ENCODE measurements at places on chromosomes 4 and X.

DNA sequence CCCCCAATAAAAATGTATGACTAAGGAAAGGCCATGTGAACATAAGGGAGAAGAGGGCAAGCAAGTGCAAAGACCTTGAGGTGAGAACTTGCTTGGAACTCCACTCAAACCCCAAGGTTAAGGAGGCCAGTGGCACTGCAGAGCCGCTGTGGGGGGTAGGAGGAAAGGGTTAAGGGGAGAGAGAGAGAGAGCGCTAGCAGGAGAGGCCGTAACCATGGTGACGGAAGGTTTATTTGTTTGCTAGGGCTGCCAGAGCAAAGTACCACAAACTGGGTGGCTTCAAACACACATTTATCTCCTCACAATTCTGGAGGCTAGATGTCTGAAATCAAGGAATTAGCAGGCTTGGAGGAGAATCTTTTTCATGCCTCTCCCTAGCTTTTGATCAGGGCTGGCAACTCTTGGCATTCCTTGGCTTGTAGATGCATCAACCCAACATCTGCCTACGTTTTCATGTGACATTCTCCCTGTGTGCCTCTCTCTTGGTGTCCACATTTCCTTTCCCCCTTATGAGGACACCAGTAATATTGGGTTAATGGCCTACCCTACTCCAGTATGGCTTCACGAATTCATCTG lies 35.2 kb downstream of the SMIM20 start:
- DNase-seq: no peak

- DNase-seq: no peak
Measured at GRCh38 chrX:70062076-70062475, at the start of gene OTUD6A. Gene OTUD6A, plus strand, starts transcription at chrX:70062457. Its CDS starts 68 bp downstream, at chrX:70062525.

GRCh38 chr4:182920676-182921075 lies 3.5 kb upstream of the DCTD start:
- no peak for DNase-seq

DNA sequence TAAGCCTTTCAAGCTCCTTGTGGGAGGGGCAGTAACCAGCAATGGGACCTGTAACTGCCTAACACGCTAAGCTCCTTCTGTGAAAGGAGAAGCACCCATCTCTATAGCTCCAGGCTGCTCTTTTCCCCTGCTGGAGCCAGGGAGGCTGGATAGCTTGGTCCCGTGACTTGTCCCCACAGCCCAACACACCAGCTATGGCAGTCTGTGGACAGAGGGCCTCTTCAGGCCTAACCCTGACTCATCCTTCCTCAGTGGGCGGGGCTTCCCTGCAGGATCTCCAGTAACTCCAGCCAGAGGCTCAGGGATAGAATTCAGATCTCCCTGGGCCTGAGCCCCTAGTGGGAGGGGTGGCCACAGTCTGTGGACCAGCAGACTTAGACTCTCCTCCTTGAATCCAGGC lies 1290.1 kb downstream of the PCDH7 start:
- no peak for DNase-seq

GRCh38 chr4:143421609-143422008 lies 84.9 kb downstream of the GAB1 start:
- DNase-seq: no peak

DNA sequence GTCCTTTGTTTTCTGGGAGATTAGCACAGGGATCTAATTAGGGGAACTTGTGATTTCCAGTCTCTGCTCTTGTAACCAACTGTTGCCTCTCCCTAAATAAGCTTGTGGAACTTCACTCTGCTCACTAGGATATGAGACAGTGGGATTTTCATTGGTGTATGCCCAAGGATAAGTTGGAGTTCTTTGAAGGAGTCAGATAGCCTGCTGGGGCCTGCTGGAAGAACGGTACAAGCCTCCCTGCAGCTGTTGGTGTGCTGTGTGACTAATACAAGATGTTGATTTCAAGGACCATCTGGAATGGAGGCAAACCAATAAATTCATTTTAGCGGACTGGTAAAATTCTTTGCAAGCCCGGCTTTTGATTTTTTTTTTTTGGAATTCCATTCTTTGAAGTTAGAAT lies 167.0 kb downstream of the AASDH start:
- no peak for DNase-seq

- no peak for DNase-seq
Measured at GRCh38 chr4:17203797-17204196, 305.4 kb upstream of the LDB2 start.

- no peak for DNase-seq
Measured at GRCh38 chrX:14915596-14915995, 42.4 kb downstream of the MOSPD2 start.

- no peak for DNase-seq
Measured at GRCh38 chrX:131747173-131747572, 203.3 kb downstream of the OR13H1 start.

- DNase-seq: no peak
Measured at GRCh38 chr4:144213371-144213770, 72.9 kb upstream of the GYPA start.

DNA sequence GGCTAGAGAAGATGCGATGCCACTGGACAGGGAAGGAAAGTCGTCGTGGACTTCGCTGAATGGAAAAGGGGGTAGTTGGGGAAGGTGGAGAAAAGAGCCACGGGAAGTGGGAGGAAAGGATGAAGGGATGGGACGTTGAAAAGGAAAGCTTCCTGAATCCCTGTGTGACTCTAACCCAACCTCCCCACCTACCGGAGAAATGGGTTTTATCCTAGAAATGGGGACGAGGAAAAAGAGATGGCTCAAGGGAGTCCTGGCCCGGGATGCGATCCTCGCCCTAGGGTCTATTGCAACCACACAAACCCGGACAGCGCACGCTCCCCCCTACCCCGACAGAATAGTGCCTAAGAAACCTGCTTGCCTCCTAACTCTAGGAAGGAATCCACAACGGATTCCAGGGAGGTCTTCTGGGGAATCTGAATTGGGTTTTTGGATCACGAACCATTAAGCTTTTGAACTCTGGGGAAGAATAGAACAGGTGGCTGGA lies 738 bp upstream of the TSPAN5 start:
- DNase-seq: no peak

DNA sequence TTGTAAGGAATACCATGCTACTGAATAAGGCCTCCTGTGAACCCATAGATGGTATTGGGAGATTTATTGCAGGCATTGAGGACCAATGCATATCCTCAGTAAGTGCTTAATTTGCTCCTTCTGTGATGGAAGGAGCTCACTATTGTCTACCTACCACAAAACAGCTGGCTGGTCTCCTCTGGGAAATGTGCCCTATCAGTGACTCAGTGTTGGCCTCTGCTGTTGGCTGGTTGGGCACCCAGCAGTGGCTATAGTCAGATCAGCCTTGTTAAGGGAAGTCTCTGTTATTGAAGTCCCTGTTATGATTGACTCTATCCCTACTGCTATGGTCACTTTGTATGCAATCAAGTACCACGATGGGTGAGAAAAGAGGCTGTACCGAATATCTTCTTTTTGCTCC lies 27.5 kb upstream of the OTUD4 start:
- DNase-seq: no peak

DNA sequence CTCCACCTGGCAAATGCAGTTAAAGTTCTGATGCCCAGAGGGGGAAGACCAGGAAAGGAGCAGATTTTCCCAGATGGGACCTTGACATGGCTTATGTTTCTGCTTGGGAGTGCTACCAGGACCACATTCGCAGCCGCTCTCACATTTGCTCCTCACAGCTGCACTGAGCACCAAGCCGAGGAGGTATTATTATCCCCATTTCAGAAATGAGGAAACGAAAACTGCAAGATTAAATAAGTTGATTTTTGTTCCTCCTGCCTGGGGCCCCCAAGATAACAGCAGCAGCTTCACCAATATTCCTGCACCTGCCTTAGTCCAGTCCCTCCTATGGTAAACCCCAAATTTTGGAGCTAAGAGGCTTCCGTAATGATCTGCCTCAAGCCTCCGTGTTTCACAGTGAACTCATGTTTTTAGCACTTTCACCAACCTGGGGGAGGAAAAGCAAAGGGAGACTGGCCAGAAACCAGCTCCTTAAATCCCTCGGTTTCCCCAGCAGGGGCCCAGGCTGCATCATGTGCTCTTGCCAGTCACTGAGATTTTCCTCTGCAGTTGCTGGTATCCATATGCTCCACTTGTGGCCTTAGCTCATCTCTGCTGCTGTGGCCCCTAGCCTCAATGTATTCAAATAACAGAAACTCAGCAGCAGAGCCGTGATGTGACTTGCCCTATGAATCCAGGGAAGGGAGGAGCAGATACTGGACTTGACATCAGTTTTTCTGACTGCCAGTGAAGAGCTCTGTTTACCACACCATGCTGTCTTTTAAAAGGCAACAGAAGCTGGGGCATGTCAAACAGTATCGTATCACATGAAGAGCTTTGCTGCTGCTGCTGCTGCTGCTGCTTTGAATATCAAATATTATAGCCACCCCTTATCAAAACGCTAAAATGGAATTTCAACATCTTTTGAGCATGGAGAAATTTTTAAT lies 95.5 kb upstream of the KLHL13 start:
- DNase-seq: no peak

DNA sequence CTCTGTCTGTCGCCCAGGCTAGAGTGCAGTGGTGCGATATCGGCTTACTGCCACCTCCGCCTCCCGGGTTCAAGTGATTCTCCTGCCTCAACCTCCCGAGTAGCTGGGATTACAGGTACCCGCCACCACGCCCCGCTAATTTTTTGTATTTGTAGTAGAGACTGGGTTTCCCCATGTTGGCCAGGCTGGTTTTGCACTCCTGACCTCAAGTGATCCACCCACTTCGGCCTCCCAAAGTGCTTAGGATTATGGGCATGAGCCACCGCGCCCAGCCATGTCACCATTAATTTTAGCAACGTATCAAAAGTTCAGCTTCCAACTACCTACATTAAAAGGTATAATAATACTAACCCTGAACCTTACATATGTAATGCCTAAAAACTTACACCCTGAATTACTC lies 940 bp upstream of the UTP3 start:
- peak; percentile 11 for DNase-seq

GRCh38 chrX:100477958-100478357 lies 67.9 kb upstream of the PCDH19 start:
- DNase-seq: no peak

DNA sequence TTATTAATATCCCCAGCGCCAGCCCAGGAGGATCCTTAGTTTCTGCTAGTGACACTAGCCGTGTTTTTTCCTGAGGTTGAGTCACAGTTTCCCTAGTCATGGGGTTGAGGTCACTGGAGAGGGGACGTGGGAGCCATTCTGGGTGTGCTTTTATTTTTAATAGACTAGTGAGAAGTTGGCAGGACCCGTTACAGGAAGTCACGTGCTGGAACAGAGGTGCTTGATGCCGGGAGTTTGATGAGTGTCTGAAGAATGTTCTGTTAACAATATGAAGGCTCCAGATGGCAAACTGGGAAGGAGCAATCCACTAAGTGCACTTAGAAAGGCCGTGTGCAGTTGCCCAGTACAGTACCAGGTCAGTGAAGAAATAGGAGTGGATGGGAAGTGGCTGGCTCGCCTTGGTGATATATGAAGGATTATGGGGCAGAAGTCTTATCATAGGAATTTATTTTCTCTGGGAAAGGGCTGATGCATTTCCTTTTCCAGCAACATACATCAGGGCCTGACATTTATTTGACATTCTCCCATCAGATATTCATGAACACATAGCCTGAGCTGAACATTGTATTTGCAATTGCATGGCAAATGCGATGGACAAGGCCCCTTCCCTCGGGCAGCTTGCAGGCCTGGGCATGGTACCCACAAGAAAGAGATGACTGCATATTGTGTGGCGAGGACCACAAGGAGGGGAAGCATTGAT lies 291.8 kb downstream of the FBXW7 start:
- no peak for DNase-seq

DNA sequence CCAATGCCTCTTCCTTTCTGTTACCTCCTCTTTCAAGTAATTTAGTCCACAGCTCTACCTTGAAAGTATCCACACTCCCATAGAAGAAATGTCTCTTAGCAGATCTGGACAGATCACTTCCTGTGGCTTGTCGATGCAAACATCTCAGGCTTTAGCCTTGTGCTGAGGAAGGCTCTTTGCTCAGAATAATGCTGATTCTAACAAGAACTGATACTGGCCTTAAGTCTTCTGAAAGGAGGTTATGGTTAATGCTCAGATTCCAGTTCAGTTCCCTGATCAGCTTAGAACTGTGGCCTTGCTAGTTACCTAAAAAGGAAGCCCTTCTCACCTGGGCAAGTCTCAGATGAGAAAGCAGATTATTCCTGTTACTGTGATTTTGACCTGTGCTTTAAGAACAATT lies 230.1 kb upstream of the FAT4 start:
- no peak for DNase-seq

- no peak for DNase-seq
Measured at GRCh38 chr4:11814758-11815157, 386.1 kb upstream of the HS3ST1 start.

- no peak for DNase-seq
Measured at GRCh38 chr4:53638919-53639318, 47.6 kb upstream of the LNX1 start.

DNA sequence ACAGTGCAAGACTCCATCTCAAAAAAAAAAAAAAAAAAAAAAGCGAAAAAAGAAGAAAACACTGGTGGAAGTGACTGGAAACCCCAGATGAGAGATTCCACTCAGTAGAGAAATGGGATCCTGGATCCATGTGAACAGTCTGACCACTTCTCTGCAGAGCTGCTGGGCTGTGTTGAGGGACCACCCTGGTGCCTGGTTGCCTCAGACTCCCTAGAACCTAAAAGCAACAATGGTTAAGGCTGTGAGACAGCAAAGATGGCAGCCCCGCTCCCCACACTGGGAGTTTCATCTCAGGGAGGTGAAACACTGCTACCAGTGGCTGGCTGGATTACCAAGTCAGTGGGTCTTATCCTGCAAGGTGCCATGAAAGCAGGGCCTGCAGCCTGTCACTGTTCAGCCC lies 152.8 kb upstream of the ARSJ start:
- DNase-seq: no peak

- DNase-seq: no peak
Measured at GRCh38 chr4:74967324-74967723, 34.4 kb downstream of the PARM1 start.

GRCh38 chrX:69627744-69628143 lies 11.8 kb downstream of the EDA start:
- DNase-seq: no peak

DNA sequence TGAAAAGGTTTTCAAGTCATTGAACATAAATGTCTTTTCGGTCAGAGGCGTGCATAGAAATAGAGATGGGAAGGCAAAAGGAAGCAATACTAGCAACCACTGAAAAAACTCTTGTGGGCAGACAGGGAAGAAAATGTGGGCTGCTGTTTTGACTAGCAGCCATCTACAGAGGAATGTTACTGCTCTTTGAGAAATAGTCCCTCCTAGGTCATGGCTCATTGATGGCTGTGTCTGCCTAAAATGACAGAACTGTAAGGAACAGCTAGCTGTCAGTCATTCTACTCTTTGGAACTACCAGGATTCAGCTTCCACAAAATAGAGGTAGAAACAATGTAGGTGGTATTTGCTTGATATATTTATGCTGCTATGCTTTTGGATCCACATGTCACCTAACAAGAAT lies 26.9 kb upstream of the TMPRSS11B start:
- no peak for DNase-seq

- DNase-seq: no peak
Measured at GRCh38 chr4:46934726-46935125, 25.7 kb upstream of the COX7B2 start.

All from Ammon's horn (tissue), 1 donor.